NCI-H460 (cell line): ENCODE measurements at places on chromosomes 6 and 20. TPM values are rescaled to one million over a fixed set of nuclear protein-coding genes. Genes with fewer than 3 reads are reported as not detected.

The OPRL1 gene
- 0.17 and 0.32 TPM in 2 replicates for total RNA-seq

The KCNK15 gene
- 1.0 and 1.2 TPM in 2 replicates for total RNA-seq

The HLA-DPB1 gene
- not detected in 2 replicates for total RNA-seq

DNA sequence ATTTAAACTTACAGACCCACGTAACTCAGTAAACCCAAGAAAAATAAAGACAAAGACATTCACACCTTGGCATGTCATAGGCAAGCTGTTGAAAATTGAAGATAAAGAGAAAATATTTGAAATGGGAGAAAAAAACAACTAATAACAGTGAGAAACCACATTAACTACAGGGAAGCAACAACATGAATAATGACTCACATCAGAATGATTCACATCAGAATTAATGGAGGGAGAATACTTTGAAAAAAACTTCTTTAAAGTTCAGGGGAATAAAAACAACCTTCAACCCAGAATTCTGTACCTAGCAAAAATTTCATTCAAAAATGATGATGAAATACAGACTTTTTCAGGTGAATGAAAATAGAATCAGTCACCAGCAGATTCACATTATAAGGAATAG lies 32.9 kb upstream of the SLC22A3 start:
- DNase-seq = no peak

DNA sequence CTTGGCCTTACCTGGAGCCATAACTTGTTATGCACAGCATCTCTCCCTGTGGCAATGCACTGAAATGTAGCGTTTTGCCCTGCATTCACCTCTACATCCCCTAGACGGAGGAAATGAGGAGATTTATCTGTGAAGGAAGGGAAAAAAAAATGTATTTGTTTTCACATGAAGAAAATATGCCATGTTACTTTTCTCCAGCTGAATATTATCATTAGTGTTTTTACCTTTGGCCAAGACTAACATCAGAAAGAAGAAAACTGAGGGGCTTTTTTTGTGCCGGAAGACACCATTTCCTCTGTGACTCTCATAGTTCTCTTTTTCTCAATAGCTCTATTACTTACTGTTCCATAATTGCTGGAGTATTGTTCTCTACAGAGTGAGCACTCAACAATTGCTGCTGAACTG lies 280.4 kb downstream of the PTPRK start:
- no peak for DNase-seq

DNA sequence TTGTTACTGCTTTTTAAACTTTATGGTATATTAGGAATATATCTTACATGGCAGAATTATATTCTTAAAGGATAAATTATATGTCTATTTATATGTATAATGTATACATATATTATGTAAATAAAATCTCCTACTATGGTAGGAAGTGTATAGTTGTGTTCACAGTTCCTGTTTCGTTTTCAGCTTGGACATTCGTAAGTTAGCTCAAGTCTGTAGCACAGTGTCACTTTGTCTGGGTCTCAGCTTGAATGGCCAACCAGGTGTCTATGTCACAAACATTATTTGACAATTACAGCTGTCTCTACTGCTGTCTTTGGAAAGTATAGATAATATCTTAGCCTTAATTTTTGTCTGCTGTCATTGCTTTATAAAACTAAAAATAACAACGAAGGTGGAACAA lies 303.9 kb downstream of the CDKAL1 start:
- DNase-seq = no peak

- no peak for DNase-seq
Measured at GRCh38 chr6:127435626-127436220, 23.5 kb downstream of the KIAA0408 start.

DNA sequence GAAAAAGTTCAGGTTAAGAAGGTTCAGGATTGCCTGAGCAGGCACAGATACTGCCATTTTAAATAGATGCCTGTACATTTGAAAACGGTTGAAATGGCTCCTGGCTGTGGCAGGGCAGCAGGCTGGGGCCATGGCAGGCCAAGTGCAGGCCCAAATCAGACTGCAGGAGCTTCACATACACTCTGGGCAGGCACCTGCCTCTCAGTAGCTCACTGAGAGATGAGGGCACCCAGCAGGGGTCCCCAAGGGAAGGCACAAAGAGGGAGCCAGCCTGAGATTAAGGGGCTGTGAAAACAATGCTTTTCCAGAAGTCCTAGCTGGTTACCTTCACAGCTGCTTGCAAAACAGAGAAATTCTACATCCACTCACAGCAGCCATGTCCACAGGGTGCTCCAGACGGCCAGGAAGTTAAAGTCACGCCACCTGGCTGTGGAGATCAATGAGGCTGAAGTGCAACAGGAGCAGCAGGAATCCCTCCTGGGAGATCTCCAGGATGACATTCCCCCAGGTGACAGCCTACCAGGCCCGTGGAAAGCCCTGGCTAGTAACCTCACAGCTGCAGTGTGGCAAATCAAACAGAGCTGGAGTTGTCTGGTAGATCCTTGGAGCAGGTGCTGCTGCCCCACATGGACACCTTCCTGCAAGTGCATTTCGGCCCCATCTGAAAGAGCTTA lies 6.2 kb upstream of the RAET1E start:
- DNase-seq = no peak

DNA sequence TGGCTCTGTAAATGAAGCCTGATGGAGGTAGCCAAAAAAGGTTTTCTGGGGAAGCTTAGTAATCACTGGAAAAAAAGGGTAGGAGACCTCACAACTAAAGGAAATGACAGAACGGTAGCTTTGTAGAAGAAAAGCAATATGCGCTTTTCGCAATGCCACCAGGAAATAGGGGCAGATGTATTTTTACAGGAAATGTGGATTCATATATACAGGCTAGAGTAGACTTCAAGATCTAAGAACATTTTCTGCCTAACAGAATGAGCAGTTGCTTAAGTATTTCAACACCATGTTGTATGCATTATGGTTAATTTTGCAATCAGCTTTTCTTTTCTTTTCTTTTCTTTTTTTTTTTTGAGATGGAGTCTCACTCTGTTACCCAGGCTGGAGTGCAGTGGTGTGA lies 219.6 kb downstream of the CD83 start:
- DNase-seq = no peak

GRCh38 chr6:152356662-152357061 lies 280.5 kb downstream of the SYNE1 start:
- DNase-seq = peak; percentile 19
